ENCODE measurements at places on chromosomes 7 and 10. TPM values are rescaled to one million over a fixed set of nuclear protein-coding genes. Genes with fewer than 3 reads are reported as not detected.
A peak's percentile ranks its signal among the peaks of the same experiment; 100 is the strongest.

The ITPRID1 gene
- total RNA-seq: not detected

The DMBT1 gene
- total RNA-seq: not detected

The AOAH gene
- total RNA-seq: 7.4 TPM

The FAM237B gene
- total RNA-seq: not detected

The MNX1 gene
- not detected for total RNA-seq

The HGF gene
- 15.0 TPM for total RNA-seq

The WDR86 gene
- total RNA-seq: 19.4 TPM

GRCh38 chr10:92689663-92690210 lies at the start of gene HHEX:
Gene HHEX (plus strand): TSS chr10:92689955. CDS start chr10:92689987, 32 bp downstream.
- H3K36me3 ChIP-seq: no peaks in the 10 kb centered on the region
- no peak for DNase-seq
- peaks cover 6% of the 10 kb centered on the region for H3K27me3 ChIP-seq
- H3K27ac ChIP-seq: peak within 1 kb of the TSS; percentile 78
- H3K4me3 ChIP-seq: peak within 1 kb of the TSS; percentile 58

- H3K4me3 ChIP-seq: no peak overlapping the region
- no peak for DNase-seq
- H3K27me3 ChIP-seq: no peaks in the 10 kb centered on the region
- H3K4me1 ChIP-seq: peaks cover 9% of the 10 kb centered on the region
- H3K36me3 ChIP-seq: no peaks in the 10 kb centered on the region
Observed at GRCh38 chr10:48501226-48501625, 103.6 kb downstream of the ARHGAP22 start.

GRCh38 chr10:102375867-102376266 lies 19.6 kb upstream of the NFKB2 start:
- no peak overlapping the region for H3K27ac ChIP-seq
- no peaks in the 10 kb centered on the region for H3K27me3 ChIP-seq
- H3K4me3 ChIP-seq: no peak overlapping the region
- H3K4me1 ChIP-seq: no peaks in the 10 kb centered on the region
- DNase-seq: no peak
- H3K36me3 ChIP-seq: no peaks in the 10 kb centered on the region

GRCh38 chr10:114336823-114337509 lies 67.3 kb downstream of the AFAP1L2 start:
- no peak overlapping the region for H3K4me3 ChIP-seq
- H3K36me3 ChIP-seq: no peaks in the 10 kb centered on the region
- H3K27me3 ChIP-seq: no peaks in the 10 kb centered on the region
- DNase-seq: no peak
- peak overlapping the region; percentile 35 for H3K27ac ChIP-seq

GRCh38 chr10:74753442-74754211 lies 72.8 kb upstream of the KAT6B start:
- H3K36me3 ChIP-seq: no peaks in the 10 kb centered on the region
- H3K4me3 ChIP-seq: no peak overlapping the region
- DNase-seq: no peak
- no peaks in the 10 kb centered on the region for H3K27me3 ChIP-seq
- peaks cover 22% of the 10 kb centered on the region for H3K4me1 ChIP-seq

DNA sequence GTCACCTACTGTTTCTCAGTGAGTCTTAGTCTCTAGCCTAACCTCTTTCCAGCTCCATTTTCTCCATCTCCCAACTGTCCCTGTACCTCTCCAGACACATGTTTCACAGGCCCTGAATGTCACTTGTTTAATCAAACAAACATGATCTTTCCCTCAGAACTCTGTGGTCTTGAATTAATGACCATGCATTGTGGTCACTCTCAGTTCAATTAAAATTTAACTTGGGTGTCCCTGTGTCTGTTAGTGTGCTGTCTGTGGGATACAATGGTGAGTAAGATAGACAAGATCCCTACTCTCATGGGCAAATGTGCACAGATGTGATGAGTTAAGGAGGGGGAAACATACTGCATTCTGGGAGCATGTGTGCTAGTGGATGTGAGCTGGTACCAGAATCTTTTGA lies 65.0 kb downstream of the RBM33 start:
- DNase-seq: no peak
- H3K36me3 ChIP-seq: peaks cover 53% of the 10 kb centered on the region
- H3K27ac ChIP-seq: no peak overlapping the region
- no peaks in the 10 kb centered on the region for H3K27me3 ChIP-seq
- peaks cover 7% of the 10 kb centered on the region for H3K4me1 ChIP-seq
- no peak overlapping the region for H3K4me3 ChIP-seq

DNA sequence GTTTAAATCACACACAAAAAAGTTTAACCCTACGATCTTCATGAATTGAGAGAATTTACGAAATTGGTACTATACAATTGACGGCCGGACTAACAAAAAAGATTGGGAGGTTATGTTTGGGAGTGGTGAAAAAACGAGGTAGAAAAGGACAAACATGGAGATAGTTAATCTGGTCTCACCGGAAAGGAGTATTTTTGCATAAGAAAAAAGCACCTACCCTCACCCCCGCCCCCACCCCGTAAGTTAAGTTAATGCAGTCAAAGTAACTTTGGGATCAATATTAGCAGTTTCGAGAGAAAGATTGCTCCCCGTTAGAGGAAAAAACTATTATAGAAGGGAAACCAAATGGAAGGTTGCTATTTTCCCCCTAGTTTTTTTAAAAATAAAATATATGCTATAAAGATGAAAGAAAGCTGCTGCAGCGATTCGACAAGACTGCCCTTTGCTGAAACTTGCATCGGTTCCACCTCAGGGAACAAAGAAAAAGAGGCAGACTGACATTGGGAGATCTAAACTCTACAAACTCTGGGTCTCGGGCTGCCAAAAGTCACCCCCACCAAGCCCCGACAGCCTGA lies 3.5 kb downstream of the SP8 start:
- H3K36me3 ChIP-seq: no peaks in the 10 kb centered on the region
- H3K4me3 ChIP-seq: no peak overlapping the region
- peaks cover 30% of the 10 kb centered on the region for H3K4me1 ChIP-seq

DNA sequence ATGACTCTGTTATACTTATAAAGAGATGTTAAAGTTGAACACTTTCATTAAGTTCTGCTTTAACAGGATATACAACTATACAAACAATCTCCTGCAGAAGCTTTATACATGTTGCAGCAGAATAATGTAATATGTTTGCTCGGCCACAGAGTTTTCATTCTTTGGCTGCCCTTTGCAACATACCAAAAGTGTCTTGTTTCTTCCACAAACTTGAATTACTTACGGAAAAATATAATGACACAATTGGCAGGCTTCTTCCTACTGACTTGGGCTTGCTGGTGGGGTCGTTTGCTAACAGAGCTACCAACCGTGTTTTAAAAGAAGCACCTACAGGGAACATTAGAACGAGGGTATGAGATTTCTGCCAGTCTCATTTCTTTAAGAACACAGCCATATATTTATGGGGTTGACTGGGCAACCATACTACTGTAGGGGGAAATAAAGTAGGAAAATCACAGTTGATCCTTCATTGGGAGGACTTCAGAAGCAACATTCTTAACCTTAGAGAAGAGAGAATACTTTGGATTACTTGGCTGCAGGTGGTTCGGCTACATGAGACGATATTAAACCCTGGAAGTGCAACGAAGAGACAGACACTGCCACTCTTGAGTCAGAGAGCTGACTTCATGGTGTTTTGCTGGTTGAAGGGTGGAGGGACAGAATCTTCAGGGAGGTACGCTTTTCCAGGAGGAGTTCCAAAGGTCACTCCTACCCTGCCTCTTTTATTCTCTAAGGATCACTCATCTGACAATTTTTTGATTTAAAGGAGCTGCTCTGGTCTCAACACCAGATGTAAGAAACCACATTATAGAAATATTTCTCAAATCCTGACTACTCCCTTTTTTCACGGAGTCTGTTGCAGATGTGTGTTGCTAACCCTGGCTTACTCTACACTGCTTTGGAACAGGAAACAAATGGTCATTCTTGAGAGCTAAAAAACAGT lies 123.9 kb downstream of the SEMA3C start:
- H3K4me1 ChIP-seq: no peaks in the 10 kb centered on the region
- peak overlapping the region; percentile 17 for H3K27ac ChIP-seq
- no peak overlapping the region for H3K4me3 ChIP-seq
- H3K27me3 ChIP-seq: no peaks in the 10 kb centered on the region

DNA sequence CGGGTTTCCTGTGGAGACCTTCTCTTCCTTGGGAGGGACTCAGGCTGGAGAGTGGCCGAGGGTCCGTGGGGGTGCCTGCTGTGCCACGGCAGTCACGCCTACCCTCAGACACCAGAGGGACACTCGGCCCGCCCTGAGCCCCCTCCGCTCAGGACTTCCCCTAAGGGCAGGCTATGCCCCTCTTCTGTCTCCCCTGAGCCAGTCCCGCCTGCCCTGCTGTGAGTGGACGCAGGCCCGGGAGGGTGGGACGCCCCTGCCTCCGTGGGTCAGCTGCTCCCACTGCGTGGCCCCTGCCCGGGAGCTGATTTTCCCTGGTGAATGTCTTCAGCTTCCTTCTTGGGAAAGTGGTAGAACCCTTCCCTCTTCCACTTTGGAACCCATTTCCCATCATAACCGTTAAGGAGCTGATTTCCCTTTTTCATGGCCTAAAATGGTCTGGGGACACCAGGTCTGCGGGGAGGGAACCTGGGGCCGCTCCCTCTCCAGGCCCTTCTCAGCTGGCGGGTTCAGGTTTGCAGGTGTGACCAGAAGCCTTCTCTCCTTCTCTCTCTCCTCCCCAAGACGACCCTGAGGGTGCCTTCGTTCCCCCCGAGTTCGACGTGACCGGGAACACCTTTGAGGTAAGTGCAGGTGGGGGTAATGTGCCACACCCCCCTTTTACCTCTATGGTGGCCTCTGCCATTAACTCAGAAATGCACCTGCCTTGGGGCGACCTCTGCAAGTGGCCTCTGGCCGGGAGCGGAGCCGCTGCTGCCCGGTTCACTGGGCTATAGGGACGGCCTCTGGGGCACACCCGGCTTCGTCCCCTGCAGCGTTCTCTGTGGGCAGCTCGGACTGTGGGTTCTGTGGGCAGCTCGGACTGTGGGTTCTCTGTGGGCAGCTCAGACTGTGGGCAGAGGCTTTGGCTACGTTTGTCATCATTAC lies 7.9 kb downstream of the KNDC1 start:
- no peak overlapping the region for H3K27ac ChIP-seq
- no peak for DNase-seq
- no peak overlapping the region for H3K4me3 ChIP-seq
- no peaks in the 10 kb centered on the region for H3K36me3 ChIP-seq
- no peaks in the 10 kb centered on the region for H3K4me1 ChIP-seq

DNA sequence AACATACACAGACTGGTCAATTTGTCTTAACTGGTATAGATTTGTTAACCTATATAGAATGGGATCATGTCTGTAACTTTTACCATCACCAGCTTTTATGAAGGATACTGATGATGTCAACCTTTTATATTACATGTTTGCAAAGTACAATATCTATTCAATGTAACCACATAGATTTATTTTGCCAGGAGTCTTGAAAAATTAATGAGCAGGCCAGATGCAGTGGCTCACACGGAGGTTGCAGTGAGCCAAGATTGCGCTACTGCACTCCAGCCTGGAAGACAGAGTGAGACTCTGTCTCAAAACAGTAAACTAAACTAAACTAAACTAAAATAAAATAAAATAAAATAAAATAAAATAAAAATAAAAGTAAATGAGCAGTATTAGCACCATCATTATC lies 30.0 kb upstream of the PARD3 start:
- no peaks in the 10 kb centered on the region for H3K27me3 ChIP-seq
- H3K36me3 ChIP-seq: no peaks in the 10 kb centered on the region
- no peak overlapping the region for H3K27ac ChIP-seq
- no peak for DNase-seq
- no peak overlapping the region for H3K4me3 ChIP-seq

DNA sequence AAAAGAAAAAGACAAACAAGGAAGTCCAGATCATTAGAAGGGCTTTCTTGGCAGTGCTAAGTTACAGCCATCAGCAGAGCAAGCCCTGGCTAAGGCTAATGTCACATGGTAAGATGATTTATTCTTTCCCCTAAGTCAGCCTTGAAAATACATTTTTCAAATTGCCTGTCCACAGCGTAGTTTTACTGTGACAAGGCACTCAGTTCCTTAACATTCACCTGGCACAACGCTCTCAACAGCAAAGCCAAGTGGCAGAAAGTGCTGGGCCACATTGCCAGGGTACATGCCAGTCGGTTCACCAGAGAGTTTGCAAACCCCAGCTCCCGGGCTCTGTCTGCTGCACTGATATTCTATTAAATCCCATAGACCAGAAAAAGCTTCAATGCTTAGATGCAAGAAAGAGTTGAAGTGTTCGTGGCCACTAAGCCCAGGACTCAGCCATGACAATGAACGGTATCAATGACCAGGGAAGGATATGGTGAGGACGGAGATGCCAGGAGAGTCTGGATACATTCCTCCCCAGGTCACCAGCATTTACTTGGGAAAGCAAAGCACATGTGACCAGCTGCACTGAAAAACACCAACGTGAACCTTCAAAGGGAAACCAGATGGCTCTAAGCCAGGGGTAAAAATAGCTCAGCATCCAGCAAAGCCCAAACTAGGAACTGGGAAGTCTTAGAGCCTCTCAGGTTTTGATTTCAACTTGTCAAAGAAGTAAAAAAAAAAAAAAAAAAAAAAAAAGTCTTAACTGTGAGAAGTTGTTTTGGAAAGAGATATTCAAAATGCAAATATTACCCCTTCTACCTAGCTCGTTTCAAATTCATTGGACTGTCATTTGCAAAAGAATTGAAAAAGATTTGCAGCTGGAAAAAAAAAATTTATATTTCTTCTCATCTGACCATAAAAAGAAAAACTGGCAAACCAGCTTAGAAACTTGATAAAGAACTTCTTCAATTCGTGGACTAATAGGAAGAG lies 23.9 kb upstream of the MPP7 start:
- H3K4me3 ChIP-seq: no peak overlapping the region
- H3K27ac ChIP-seq: peak overlapping the region; percentile 64
- no peaks in the 10 kb centered on the region for H3K27me3 ChIP-seq
- H3K4me1 ChIP-seq: peaks cover 27% of the 10 kb centered on the region
- H3K36me3 ChIP-seq: no peaks in the 10 kb centered on the region

DNA sequence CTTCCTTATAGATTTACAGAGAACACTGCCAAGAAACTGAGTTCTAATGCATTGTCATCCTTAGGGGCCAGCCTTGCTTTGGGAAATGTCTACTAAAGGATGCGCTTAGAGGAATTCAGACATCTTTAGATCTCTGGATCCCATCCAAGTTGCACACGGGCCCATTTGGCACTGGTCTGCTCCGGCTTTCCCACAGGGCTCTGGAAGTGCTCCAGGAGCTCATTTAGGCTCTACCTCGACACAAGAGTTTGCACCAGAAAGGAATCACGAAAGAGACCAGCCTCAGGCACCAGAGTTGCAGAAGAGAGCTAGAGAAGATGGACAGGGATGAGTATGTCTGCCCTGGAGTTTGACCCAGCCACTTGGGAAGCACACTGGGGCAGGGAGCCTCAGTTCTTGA lies 150.1 kb upstream of the TMEM72 start:
- H3K4me1 ChIP-seq: no peaks in the 10 kb centered on the region
- DNase-seq: no peak
- H3K27me3 ChIP-seq: no peaks in the 10 kb centered on the region
- no peak overlapping the region for H3K4me3 ChIP-seq
- no peak overlapping the region for H3K27ac ChIP-seq

GRCh38 chr7:50621973-50622490 lies 56.8 kb upstream of the DDC start:
- H3K36me3 ChIP-seq: peaks cover 5% of the 10 kb centered on the region
- H3K27me3 ChIP-seq: no peaks in the 10 kb centered on the region
- H3K4me3 ChIP-seq: no peak overlapping the region
- no peak overlapping the region for H3K27ac ChIP-seq

GRCh38 chr7:132158166-132158565 lies 418.1 kb downstream of the PLXNA4 start:
- no peaks in the 10 kb centered on the region for H3K27me3 ChIP-seq
- no peaks in the 10 kb centered on the region for H3K4me1 ChIP-seq
- DNase-seq: no peak
- no peak overlapping the region for H3K27ac ChIP-seq
- no peaks in the 10 kb centered on the region for H3K36me3 ChIP-seq
